ENCODE measurements at places on chromosomes 6 and 20.

- DNase-seq = no peak
Measured at GRCh38 chr20:11389186-11389585, 528.5 kb upstream of the BTBD3 start.

DNA sequence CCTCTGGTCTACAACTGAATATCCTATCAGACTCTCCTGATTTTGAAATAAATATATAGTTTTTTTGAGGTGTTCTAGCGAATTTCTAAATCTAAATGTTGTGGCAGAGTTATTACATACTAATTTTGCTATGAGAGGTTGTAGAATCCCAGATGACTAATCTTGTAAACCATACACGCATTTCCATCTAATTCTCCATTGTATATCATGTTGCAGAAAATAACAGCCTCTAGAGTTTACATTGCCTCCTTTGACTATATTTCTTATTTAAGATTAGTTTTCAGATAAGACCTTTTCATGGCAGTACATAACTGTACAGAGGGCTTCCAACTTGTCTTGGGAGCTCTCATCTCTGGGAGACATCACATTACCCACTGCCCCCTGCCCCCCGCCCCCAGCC lies 22.9 kb downstream of the PTPN1 start:
- DNase-seq = no peak

GRCh38 chr6:24831771-24832716 lies 33.3 kb upstream of the ARMH2 start:
- DNase-seq = no peak

DNA sequence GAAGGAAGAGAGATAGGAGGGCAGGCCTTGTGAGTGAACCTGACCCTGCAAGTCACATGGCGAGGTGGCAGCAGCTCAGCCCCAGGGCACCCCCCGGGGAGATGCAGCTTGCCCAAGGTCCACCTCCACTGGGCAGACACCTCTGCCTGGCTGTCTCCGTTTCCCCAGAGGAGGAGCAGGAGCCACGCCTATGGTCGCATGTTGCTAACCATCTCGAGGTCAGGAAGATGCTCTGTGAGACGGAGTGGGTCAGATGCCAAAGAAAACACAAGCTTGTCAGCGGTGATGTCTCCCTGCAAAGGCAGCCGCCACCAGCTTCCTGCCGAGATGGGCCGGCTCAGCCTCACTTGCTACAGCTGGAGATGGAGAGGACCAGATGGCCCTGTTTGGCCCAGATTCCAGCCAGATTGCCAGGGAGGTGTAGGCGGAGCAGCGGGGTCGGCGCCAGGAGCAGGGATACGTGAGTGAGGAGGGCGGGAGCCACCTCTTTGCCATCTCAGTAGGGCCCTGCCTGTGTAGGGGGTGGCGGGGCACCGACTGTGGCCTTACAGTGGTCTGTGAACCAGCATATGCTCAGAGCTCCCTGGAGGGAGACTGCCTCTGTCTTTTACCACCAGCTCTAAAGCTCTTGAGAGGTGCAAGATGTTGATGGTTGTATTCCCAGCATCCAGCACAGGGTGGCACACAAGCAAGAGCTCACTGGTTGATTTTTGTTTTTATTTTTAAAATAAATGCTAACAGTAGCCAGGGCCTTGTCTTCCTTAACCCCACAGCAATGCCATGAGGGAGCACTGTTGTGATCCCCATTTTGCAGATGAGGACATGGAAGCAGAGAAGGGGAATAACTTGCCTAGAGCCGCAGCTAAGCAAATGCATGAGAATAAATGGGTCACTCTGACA lies 42.9 kb upstream of the FAM83D start:
- peak; percentile 94 for DNase-seq

- no peak for DNase-seq
Measured at GRCh38 chr6:7176208-7176607, 68.4 kb downstream of the RREB1 start.
